Prostate gland (tissue), 2 donors: ENCODE measurements at places on chromosomes 12 and 14. TPM values are rescaled to one million over a fixed set of nuclear protein-coding genes. Genes with fewer than 3 reads are reported as not detected.

- H3K27me3 ChIP-seq, result no peaks in the 10 kb centered on the region
- no peak for DNase-seq
- H3K4me1 ChIP-seq, result no peaks in the 10 kb centered on the region
- no peaks in the 10 kb centered on the region for H3K36me3 ChIP-seq
These were observed 64.3 kb downstream of the EML1 start for GRCh38 chr14:99857551-99857950.

- H3K27ac ChIP-seq, result no peak overlapping the region
- DNase-seq, result no peak
- H3K4me3 ChIP-seq, result no peak overlapping the region
- H3K4me1 ChIP-seq, result no peaks in the 10 kb centered on the region
These were observed 26.8 kb upstream of the MMP17 start for GRCh38 chr12:131801254-131801866.

- DNase-seq, result no peak
- no peak overlapping the region for H3K27ac ChIP-seq
- H3K4me3 ChIP-seq, result no peak overlapping the region
- H3K36me3 ChIP-seq, result no peaks in the 10 kb centered on the region
- H3K27me3 ChIP-seq, result no peaks in the 10 kb centered on the region
- H3K4me1 ChIP-seq, result no peaks in the 10 kb centered on the region
These were observed 52.1 kb downstream of the NIN start for GRCh38 chr14:50778721-50779483.

SYNE3 gene
- 29.5 TPM for total RNA-seq

CACNA2D4 gene
- total RNA-seq, result 9.4 TPM

CAPS2 gene
- 29.8 TPM for total RNA-seq

C14orf119 gene
- 32.3 TPM for total RNA-seq

DNA sequence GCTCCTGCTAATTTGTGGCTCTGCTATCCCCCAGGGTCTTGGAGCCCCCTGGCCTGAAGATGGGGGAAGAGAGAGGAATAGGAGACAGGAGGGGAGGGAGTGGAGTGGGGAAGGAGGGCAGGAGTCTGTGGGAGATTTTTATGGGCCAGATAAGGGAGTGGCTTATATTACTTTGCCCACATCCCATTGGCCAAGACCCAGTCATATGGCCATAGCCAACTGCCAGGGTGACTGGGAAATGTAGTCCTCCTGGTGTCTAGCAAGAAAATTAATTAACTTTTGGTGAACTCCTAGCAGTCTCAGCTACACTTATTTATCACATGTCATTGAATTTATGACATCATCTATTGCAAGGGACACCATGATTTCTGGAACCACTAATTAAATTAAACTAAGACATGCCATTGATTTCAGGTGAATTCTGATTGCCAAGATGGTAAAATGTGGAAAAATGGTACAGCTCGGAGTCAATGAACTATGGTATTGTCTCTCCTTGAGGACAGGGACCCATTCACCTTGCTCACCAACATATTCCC is 50.3 kb downstream of the ESRRB start:
- H3K4me1 ChIP-seq, result no peaks in the 10 kb centered on the region
- H3K36me3 ChIP-seq, result no peaks in the 10 kb centered on the region
- H3K27ac ChIP-seq, result no peak overlapping the region
- DNase-seq, result no peak

DNA sequence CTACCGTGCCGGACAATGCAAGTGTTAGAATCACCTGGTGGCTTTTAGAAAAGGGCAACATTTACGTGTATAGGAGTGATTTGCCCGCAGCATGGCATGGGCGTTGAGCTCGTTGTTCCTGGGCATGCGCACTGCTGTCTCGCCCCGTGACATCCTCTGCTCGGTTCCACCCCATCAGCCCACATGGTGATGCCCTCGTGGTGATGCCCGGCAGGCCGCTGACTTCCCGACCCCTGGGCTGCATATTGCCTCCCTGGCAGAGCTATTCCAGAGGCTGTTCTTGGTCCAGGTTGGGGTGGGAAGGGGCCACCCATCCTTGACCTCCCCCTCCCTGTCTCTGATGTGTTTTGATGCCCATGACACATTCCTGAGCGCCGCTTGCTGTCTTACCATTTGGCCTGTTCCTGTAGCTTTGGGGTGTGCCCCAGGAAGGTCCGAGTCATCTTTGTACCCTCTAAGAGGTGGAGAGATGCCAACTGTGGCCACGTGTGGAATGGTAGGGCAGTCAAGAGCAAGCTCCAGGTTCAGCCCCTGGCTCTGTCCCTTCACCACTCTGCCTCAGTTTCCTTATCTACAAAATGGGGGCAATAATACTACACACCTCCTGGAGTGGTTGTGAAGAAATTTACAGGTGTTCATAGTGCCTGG is 4.8 kb downstream of the HIP1R start:
- no peak overlapping the region for H3K4me3 ChIP-seq
- no peaks in the 10 kb centered on the region for H3K36me3 ChIP-seq
- no peak for DNase-seq
- no peaks in the 10 kb centered on the region for H3K27me3 ChIP-seq
- H3K27ac ChIP-seq, result no peak overlapping the region
- H3K4me1 ChIP-seq, result peaks cover 6% of the 10 kb centered on the region

DIO2 gene
- total RNA-seq, result 8.5 TPM

DNA sequence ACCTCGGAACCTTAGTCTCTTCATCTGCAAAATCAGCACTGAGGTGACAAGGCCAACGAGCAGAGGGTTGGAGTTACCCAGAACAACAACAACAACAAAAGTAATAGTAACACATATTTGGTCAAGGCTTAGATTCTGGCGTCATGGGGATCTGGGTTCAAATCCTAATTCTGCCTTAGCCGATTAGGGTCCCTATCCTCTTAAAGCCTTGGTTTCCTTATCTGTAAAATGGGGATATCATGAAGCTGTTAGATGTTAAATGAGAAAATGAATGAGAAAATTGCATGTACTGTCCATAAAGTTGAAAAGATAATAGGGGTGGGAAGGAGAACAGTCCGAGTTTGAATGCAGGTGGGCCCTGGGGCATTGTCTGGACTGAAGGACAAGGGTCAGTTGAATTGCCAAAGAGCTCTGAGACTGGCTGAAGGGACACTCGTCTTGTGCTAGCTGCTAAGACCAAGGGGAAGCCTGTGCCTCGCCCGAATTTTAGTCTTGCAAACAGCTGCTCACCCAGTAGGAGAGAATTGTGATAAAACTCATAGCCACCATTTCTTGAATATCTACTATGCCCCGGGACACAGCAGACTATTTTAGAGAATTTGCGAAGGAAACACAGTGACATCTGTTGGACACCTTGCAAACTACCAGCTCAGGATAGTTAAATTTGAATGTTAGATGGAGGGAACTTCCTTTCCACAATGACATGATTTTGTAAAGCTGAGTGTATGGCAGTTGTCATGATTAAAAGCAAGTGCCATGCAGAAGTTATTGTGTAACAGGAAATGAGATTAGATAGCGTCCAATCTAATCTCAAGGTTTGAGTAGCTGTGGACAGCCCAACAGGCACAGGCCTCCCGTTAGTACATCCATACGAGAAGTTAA is 6.8 kb upstream of the HNF1A start:
- DNase-seq, result peak; percentile 28
- no peaks in the 10 kb centered on the region for H3K4me1 ChIP-seq
- no peaks in the 10 kb centered on the region for H3K36me3 ChIP-seq
- H3K27me3 ChIP-seq, result no peaks in the 10 kb centered on the region

CLEC1B gene
- total RNA-seq, result 1.5 TPM

MEG3 gene
- total RNA-seq, result 21.9 TPM

FAM90A1 gene
- 0.68 TPM for total RNA-seq

- no peaks in the 10 kb centered on the region for H3K4me1 ChIP-seq
- H3K27me3 ChIP-seq, result no peaks in the 10 kb centered on the region
- H3K27ac ChIP-seq, result no peak overlapping the region
- no peak overlapping the region for H3K4me3 ChIP-seq
- H3K36me3 ChIP-seq, result no peaks in the 10 kb centered on the region
These were observed 606.0 kb downstream of the KCNH5 start for GRCh38 chr14:62439210-62439609.

- no peaks in the 10 kb centered on the region for H3K4me1 ChIP-seq
- no peak overlapping the region for H3K27ac ChIP-seq
- H3K36me3 ChIP-seq, result no peaks in the 10 kb centered on the region
- no peaks in the 10 kb centered on the region for H3K27me3 ChIP-seq
- H3K4me3 ChIP-seq, result no peak overlapping the region
These were observed 80.9 kb upstream of the SLC38A2 start for GRCh38 chr12:46453428-46453827.

DNA sequence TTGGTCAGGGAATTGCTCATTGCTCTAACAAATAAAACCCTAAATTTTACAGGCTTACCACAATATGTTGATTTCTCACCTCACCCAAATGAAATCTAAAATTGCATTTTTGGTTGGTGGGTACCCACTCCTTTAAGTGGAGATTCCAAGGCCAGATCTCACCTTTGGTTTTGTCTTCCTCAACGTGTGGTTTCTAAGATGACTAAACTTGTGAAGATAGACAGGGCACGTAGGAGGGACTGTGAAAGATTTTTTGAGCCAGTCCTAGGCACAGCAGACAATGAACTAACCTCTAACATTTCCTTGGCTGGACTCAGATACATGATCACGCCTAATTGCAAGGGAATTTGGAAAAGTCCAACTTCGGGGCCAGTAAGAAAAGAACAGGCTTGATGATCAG is 1003.9 kb downstream of the FLRT2 start:
- H3K27ac ChIP-seq, result no peak overlapping the region
- no peaks in the 10 kb centered on the region for H3K4me1 ChIP-seq
- no peak for DNase-seq
- no peaks in the 10 kb centered on the region for H3K27me3 ChIP-seq
- H3K36me3 ChIP-seq, result no peaks in the 10 kb centered on the region

DNA sequence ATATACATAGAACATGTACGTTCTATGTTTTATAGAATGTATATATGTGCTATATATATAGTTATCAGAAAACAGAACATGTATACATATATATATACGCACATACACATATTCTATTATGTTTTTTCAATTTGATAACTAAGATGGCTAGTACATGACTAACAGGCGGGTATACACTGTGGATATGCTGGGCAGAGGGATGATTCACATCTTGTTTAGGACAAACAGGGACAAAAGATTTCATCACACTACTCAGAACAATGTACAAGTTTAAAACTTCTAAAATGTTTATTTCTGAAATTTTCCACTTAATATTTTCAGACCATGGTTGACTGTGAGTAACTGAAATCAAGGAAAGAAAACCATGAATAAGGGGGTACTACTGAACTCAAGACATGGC is 17.4 kb downstream of the TIMELESS start:
- H3K36me3 ChIP-seq, result no peaks in the 10 kb centered on the region
- no peak for DNase-seq
- no peaks in the 10 kb centered on the region for H3K27me3 ChIP-seq
- H3K4me1 ChIP-seq, result no peaks in the 10 kb centered on the region
- H3K4me3 ChIP-seq, result no peak overlapping the region
- no peak overlapping the region for H3K27ac ChIP-seq

- no peaks in the 10 kb centered on the region for H3K36me3 ChIP-seq
- no peak overlapping the region for H3K4me3 ChIP-seq
- DNase-seq, result no peak
- H3K27me3 ChIP-seq, result no peaks in the 10 kb centered on the region
- no peaks in the 10 kb centered on the region for H3K4me1 ChIP-seq
- H3K27ac ChIP-seq, result no peak overlapping the region
These were observed 12.7 kb downstream of the TSPAN11 start for GRCh38 chr12:30939234-30939633.

NUDT14 gene
- total RNA-seq, result 32.9 TPM

- no peak overlapping the region for H3K27ac ChIP-seq
- no peak for DNase-seq
- H3K36me3 ChIP-seq, result no peaks in the 10 kb centered on the region
- H3K4me1 ChIP-seq, result no peaks in the 10 kb centered on the region
- no peak overlapping the region for H3K4me3 ChIP-seq
These were observed 53.0 kb downstream of the NPAS3 start for GRCh38 chr14:32991691-32992090.

DNA sequence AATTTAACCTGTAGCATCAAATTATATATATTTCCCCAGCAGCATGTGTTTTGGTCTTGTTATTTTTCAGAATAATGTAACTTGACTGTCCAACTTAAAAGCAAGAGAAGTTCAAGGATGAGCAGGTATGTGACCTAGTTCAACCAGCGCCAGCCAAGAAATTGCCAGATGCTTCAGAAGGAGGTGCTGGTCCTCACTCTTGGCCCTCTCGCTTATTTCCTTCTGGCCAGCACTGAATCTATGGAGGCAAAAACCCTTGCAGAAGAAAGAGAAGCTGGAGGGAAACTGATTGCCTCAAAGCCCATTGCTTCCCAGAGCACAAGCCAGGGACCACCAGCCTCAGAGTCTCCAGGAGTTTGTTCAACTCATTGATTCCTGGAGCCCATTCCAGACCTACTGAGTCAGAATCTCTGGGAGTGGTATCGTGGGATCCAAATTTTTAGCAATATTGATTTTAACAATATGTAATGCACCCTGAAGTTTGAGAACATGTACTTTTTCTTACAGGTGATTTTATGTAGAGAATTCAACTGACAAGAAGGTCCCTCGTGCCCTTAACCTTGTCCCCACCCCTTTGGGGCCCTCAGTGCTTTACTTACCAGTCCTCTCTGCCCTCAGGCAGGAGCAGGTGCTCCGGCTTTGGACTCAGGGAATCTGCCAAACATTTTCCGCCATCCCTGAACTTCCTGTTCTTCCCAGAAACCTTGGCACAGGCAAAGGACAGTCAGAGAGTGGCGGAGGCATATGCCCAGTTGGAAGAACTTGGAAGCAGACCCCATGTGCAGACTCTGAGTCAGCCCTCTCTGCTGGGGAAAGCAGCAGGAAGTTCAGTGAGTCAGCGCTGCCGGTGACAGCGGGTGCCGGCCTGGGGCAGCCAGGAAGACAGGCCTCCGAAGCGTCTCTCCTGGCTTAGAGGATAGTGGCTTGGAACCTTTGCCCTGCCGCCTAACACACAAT is 10.4 kb downstream of the BEST3 start:
- DNase-seq, result peak; percentile 60
- H3K27ac ChIP-seq, result peak overlapping the region; percentile 39
- no peaks in the 10 kb centered on the region for H3K36me3 ChIP-seq
- H3K27me3 ChIP-seq, result no peaks in the 10 kb centered on the region
- no peak overlapping the region for H3K4me3 ChIP-seq

GPHN gene
- 18.7 TPM for total RNA-seq

DNA sequence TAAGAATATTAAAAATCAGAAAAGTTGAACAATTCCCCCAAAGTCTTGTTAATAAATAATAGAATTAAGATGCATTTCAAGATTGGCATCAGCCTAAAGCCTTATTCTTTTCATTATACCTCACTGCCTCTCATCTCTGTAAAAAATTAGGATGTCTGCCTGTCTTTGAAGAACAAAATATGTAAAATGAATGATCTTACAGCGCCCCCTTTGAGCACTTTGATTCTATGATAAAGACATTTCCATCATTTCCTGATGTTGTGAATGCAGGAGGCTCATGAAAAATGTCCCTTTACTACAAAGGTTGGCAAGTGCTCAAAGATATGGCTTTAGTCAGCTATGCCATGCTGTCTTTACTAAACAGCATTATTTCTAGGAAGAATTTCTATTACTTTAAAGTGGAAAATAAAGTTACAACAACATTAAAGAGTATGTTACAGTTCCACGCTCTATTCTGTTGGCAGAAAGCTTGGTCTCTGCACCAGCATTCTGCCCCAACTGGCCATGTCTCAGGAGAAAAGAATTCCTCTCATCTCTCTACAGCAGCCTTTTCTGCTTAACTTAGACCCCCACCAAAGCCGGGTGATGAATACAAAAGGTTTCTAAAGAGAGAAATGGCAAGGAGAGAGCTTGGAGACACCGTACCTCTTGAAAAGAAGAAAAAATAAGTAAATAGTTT is 95.1 kb downstream of the LLPH start:
- no peaks in the 10 kb centered on the region for H3K4me1 ChIP-seq
- DNase-seq, result no peak
- no peak overlapping the region for H3K27ac ChIP-seq
- H3K4me3 ChIP-seq, result no peak overlapping the region
- no peaks in the 10 kb centered on the region for H3K36me3 ChIP-seq
- no peaks in the 10 kb centered on the region for H3K27me3 ChIP-seq
